ENCODE measurements at places on chromosomes 4 and X.

DNA sequence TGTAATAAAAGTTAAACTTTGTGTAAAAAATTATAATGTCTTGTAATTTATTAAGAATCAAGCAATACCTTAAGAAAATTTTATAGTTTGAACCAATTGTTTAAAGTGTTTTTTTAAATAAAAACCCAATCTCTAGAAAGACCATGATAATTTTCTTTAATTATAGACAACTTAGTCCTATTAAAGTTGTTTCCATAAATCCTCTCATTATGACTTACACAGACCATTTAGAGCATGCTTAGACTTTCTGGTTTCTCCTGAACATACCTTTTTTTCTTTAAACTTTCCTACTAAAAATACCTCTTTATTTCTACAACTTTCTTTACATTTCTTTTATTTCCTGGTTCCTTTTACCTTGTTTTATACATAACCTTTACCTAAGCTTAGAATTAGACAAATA lies 837.4 kb downstream of the PCDH19 start:
- no peak for DNase-seq

DNA sequence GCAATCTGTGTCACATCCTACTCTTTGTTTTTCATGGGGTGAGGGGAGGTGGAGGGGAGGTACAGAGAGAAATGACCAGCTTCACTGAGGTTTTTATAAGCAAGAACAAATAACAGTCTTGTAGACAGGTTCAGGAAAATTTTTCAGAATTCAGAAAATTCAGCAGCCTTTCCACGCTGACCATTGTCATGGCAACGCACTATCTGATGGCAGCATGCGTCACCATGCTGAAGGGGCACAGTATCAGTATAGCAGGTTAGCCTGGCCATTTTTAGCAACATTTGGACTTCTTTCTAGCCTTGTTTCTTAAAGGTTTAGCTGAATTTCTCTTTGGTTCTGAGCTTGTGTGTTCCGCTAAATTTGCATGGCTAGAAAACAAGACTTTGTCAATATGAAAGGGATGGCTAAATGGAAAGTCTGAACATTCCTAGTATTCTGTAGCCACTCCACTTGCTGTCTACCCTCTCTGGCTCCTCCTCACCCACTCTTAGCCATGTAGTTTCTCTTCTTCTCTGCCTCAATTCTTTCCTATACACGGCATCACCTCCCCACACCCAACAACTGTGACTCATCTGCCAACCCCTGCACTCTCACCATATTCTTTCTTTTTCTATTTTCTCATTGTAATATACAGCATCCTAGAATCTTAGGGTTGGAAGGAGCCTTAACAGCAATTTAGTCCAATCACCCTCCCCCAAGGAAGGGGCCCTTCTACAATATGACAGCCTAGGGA lies 42.7 kb upstream of the CITED1 start:
- DNase-seq: no peak

GRCh38 chrX:145825896-145826295 lies 8.3 kb downstream of the SLITRK2 start:
- DNase-seq: no peak

DNA sequence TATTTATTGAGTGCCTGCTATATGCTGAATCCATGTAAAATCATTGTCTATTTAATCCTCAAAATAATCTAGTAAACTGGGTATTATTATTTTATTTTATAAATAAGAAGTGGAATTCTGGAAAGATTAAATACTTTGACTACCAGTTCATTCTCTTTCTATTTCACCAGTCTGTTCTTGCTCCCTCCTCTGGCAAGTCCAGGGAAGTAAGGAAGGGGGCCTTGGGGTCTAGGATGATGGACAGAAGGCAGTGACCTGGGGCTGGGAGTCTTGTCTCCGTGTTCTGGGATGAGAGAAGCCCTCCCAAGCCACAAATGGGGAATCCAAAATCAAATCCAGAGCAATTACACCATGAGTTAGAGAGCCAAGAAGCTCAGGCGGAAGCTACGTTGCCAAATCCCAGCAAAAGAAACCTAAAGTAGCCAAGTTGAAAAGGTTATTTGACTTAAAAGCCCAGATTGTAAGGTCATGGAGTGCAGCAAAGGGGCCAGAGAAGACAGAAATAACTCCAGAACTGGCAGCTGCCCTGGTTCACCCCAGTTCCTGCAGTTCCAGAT lies 28.3 kb upstream of the PARM1 start:
- DNase-seq: no peak

GRCh38 chr4:13240066-13240465 lies 244.1 kb downstream of the RAB28 start:
- DNase-seq: no peak

DNA sequence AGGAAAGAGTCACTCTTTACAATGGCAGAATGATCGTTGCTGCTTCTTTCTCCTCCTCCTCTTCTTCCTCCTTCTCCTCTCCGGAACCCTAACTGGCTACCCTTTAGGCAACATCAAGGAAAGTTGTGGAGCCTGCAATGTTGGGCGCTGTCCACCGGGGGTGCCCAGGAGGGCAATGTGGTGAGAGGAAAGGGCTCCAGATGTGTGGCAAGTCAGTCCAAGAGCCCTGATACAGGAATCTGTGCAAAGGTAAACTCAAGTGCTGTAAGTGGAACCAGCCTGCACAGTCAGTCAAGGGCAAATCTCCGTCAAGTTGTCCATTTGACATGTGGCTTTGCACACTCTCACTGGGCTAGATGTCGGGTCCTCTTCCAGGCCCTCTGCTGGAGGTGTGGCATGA lies 2.8 kb downstream of the RTL5 start:
- DNase-seq: no peak

GRCh38 chrX:9566150-9566621 lies 101.3 kb downstream of the TBL1X start:
- no peak for DNase-seq

DNA sequence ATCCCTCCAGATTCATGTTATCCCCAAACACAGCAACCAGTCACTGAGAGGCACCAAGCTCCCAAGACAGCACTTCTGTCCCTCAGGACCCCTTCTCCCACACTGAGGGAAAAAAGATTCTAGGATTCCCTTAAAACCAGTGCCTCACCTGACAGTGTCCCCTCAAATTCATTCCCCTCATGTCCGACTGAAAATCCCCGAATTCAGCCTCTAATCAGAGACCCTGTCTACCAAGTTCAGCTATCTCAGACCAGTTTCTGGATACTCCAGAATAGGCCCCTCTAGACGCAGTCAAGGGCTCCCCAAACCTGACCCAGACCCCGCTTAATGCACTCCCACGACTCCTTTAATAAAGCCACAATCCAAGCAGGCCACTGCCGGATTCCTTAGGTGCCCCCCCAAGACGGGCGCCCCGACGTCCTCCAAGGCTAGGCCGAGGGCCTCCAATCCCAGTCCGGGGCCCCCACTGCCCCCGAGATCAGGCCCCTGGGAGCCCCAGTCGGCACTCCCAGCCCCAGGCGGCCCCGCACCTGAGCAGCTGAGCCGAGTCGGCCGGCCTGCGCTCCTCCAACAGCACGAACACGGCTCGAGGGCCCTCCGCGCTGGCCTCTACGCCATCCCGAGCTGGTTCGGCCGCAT lies 457 bp downstream of the TFE3 start:
- no peak for DNase-seq

DNA sequence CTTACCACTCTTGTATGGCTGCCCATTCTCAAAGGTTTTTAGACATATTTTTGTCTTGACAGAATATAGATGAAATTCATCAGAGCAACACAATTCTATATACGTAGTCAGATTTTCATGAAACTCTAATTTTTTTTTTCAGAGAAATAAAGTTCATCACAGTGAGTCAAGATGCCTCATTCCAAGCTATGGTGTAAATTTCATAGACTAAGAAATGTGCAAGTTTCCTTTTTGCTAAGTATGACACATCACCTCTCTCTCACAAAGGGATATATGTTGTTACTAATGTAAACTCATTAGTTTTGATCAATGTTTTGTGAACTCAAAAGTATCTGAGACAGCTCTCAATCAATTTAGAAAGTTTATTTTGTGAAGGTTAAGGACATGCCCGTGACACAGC lies 60.4 kb upstream of the ATXN3L start:
- DNase-seq: no peak

DNA sequence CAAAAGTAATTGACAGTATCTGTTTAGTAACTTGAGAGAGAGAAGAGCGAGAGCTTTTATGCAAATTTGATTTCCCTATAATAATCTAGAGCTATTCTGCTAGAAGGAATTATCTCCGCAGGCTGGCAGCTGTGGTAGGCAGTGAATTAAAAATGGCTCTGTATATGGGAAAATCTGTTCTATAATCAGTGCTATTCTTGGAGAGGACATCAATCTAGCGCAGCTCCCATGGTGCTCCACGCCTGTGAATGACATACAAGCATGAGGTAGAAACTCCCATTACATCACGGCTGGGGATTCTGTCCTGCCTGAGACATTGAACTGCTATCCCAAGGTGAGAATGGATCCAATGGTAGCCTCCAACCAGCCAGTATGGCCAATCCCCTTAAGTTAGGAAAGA lies 179.0 kb downstream of the DHX15 start:
- no peak for DNase-seq

GRCh38 chr4:10496200-10496599 lies 39.0 kb upstream of the ZNF518B start:
- DNase-seq: no peak

- DNase-seq: no peak
Observed at GRCh38 chr4:6229671-6230501, 29.5 kb upstream of the JAKMIP1 start.

DNA sequence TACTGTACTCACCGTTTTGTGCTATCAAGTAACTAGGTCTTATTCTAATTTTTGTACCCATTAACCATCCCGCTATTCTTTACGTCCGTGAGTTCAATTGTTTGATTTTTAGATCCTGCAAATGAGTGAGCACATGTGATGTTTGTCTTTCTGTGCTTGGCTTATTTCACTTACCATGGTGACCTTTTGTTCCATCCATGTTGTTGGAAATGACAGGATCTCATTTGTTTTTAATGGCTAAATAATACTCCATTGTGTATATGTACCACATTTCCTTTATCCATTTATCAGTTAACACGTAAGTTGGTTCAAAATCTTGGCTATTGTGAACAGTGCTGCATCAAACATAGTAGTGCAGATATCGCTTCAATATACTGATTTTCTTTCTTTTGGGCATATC lies 48.3 kb downstream of the USP9X start:
- no peak for DNase-seq

GRCh38 chr4:11769434-11769833 lies 340.7 kb upstream of the HS3ST1 start:
- no peak for DNase-seq

DNA sequence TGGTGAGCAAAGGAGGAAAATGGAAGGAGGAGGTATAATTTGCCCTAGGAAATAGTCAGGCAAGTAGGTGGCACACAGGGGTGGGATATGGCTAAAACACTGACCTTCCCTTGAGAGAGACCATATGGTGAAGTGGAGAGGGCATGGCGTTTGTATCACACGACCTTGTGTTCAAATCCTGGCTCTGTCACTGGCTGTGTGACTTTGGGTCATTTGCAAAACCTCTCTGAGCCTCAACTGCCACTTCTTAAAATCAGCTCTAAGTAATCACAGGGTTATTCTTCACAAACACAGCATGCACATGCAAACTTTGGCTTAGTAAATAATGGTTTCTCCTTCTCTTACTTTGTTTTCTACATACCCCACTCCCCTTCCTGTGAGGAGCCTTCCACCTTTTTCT lies 8.7 kb downstream of the PDGFRA start:
- DNase-seq: no peak

GRCh38 chrX:110671068-110671803 lies 124.4 kb downstream of the CHRDL1 start:
- no peak for DNase-seq

DNA sequence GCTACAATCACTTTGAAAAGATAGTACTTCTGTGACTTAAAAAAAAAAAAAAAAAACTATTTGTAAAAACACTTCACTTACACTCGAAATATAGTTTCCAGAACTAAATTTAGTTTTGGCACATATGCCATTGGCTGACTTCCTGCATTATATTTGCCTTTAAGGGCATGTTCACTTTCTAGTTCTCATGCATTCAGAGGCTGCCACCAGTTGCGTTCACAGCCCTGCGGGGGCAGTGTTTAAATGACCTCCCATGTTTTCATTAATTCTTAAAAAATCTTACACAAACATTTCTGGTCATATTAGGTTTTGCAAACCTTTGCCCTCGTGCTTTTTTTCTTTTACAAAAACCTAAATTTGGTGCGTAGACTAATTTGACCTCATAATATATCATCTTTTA lies 12.4 kb upstream of the ARHGAP6 start:
- DNase-seq: no peak

- DNase-seq: no peak
Observed at GRCh38 chr4:6038711-6039110, 20.5 kb upstream of the C4orf50 start.

GRCh38 chr4:161376275-161376674 lies 787.5 kb downstream of the FSTL5 start:
- DNase-seq: no peak

- no peak for DNase-seq
Observed at GRCh38 chr4:73589261-73589847, 30.9 kb downstream of the RASSF6 start.

DNA sequence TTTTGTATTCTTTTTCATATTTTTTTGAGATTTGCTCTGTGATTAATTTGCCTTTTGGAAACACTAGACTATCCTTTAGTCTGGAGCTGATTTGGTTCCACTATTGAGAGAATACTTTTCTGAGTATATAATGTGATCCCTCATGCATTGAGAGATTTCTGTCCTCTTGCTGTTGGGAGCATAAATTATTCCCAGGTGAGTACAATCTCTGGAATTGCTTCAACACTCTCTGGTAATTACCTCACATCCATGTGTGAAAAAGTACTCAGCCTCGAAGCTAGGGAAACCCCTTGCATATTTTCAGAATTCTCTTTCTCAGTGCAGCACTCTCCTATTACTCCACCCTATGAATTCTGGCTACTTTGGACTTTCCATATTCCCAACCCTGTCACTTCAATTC lies 550.0 kb downstream of the RAPGEF2 start:
- no peak for DNase-seq

DNA sequence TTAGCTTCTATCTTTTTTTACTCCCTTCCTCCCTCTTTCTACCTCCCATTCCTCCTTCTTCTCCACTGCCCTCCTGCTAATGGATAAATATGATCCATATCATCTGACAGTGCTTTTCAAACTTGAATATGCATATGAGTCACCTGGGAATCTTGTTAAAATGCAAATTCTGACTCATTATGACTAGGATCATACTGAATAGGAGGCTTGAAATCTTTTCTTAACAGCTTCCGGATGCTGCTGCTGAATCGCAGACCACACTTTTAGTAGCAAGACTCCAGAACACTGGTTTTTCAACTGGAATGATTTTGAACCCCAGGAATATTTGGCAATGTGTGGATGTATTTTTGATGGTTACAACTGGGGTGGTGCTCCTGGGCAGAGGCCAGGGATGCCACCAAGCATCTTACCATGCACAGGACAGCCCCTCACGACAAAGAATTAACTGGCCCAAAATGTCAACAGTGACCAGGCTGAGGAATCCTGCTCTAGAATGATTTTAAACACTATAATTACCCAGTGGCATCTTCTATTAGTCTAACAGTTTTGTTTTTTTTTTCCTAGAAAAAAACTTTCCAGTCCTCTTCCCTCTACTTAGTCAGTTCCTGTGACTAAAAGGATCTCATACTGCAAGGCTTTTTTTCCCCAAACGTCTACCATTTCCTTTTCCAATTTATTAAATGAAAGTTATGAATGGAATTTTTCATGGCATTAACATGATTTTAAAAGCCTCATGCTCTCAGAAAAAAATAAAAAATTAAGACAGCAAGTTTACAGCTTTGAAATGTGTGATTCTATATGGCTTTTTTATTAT lies 10.6 kb upstream of the PYURF start:
- DNase-seq: no peak
